Activated naive CD8-positive, alpha-beta T cell treated with anti-CD3 and anti-CD28 coated beads, Interleukin-2, amount 10 ng/mL, durations not matched to agents 7 days and 5 days (primary cell): ENCODE measurements at places on chromosomes 3 and 15. TPM values are rescaled to one million over a fixed set of nuclear protein-coding genes. Genes with fewer than 3 reads are reported as not detected.

DNA sequence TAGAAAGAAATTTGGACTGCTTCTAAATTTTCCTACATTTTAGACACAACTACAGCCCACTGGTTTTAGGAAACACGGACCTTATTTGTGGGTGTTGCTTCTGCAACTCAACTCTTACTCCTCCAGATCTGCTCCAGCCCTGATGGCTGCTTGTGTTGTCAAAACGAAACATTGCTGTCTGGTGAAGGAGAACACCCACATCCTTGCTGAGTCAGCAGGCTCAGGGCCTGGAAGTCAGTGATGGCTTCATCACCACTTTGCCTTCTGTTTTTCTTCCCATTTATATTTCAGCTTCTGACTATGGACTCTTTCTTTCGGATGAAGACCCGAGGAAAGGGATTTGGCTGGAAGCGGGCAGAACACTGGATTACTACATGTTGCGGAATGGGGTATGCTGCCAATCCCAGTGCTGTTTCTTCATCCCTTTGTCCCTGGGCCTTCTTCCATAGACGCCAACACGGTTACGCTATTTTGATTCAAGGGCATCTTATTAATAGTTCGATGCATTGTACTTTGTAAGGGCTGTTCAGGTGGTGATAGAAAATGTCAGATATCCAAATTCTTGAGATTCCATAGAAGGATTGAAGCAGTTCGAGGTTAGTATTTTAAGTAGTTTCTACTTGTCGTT is 392.6 kb upstream of the TPM1 start:
- DNase-seq: no peak

GRCh38 chr3:157160658-157161424 is 894 bp upstream of the CCNL1 start:
- DNase-seq: no peak

GRCh38 chr15:37872661-37873060 is 61.8 kb upstream of the TMCO5A start:
- DNase-seq: no peak

DNA sequence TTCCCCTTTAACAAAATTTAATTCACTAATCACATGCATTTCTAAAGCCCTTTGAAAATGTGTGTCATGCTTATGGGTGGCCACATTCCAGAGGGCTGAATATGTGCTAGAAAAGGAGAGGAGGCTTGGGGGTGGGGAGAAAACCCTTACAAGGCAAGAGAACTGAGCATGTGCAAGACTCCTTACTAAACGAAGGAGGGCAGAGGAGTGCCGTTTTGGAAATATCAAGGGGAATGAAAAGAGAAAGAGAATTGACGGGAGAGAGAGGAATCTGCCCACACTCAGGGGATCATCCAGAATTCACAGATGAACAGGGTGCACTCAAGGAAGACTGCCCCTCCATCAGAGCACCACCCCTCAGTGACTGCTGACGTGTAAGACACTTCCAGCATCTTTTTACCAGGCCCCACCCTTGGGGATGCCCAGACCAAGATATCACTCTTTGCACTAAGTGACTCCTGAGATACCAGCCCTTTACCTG is 37.9 kb upstream of the TSC22D2 start:
- DNase-seq: no peak

The GYG1 gene
- 49.3 TPM for total RNA-seq

The GOLGA8R gene
- 35.4 TPM for total RNA-seq

The ST3GAL6 gene
- total RNA-seq: 0.69 TPM

DNA sequence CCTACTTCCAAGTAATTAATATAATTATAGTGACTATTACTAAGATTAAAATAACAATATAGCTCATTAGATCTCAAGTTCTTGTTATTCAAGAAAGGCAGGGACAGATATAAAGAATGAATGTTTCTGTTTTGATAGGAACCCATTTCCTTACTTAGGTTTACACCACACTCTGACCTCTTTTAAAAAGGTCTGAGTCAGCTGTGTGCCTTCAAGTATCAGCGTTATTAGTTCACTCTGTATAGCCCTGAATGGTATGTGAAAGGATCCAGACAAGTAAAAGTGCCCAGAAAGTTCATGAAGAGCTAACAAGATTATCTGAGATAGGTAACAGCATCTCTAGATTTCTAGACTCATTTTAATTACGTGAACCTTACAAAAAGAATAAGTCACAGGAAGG is 28.9 kb downstream of the PDCD10 start:
- no peak for DNase-seq

DNA sequence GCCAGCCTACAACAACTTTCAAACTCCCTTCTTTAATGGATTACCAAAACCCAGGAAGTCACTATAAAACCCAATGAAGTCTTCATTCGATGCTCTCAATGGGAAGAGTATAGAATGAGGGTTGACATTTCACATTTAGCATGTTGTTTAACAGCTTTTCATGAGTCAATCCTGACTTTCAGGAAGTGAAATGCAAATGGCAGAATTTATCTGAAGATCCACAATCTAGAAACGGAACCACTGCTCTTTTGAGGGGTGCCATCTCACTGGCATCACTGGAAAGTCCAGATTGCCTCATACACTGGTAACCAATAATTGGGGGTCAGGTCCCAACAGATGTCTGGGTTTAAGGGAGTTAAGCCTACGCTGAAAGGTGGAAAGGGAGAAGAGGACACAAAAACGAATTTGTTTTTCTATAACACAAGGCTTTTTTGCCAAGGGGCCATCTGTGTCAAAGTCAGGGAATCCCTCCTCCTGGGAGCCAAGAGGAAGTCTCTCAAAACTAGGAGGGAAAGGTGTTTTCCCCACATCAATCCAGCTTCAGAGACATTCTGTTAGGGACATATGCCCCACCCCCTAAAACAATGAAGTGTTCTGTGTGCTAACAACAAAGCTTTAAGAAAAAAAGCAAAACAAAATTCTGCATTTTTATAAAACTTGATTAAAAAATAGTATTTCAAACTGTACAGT is 12.0 kb upstream of the ATP1B3 start:
- no peak for DNase-seq

GRCh38 chr15:39479911-39480310 is 101.0 kb upstream of the THBS1 start:
- DNase-seq: no peak

- no peak for DNase-seq
Measured at GRCh38 chr3:106688464-106688863, 688.8 kb upstream of the CCDC54 start.

The LOXL1 gene
- 8.8 TPM for total RNA-seq

DNA sequence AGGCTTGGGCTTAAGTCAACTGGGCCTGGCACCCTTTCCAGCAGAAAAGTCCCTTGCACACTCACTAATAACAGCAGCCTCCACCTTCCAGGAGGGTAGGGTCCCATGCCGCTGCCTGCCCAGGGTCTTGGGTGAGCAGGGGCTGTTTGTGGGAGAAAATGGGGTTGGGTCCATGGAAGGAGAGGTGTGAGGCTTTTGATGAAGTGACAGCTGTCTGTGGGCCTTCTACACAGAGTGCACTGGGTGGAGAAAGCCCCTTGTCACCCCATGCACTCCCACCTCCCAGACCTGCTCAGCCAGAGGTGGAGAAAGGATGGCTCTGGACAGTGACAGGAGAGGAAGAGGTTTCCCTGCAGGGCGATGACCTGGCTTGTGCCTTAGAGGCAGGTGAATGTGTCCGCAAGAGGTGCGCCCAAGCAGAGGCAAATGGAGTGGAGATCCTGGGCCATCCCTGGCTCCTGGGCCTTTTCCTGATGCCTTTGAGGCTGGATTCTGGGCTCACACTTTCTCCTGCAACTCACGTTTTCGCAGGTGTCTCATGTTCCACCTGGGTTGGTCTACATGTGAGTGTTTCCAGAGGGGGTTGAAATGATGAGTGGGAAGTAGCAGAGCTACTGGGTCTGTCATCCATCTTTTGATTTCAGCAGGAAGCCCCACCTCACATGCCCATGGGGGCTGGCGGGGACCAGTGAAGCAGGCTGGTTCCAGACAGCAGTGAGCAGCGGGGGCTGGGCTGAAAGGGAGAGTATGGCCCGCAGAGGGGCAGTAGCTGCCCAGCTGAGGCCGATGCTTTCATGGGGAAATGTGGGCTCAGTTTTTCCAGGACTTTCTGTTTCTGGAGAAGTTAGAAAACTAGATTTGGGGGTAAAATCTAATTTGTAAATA is 85.2 kb upstream of the PRR23E start:
- DNase-seq: no peak

- no peak for DNase-seq
Measured at GRCh38 chr3:175585898-175586297, 726.8 kb downstream of the NAALADL2 start.

The MEGF11 gene
- total RNA-seq: not detected

- no peak for DNase-seq
Measured at GRCh38 chr15:98003996-98004395, 43.5 kb downstream of the ARRDC4 start.

DNA sequence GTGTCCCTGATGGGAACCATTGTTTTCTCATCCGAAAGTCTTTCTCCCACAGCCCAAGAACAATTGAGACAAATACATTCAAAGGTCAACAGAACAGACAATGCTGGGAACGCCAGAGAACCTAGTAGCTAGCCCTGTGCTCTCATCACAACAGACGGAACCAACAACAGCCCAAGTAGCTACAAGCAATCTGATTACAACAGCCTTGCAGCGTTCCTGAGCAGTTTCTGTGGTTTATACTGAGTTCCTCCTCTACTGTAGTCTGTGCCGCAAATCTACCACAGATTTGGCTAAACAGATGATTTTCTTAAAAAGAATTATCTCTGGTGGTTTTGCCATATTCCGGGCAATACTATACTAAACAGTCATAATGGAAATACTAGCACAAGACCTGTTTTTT is 435.6 kb downstream of the MECOM start:
- no peak for DNase-seq

DNA sequence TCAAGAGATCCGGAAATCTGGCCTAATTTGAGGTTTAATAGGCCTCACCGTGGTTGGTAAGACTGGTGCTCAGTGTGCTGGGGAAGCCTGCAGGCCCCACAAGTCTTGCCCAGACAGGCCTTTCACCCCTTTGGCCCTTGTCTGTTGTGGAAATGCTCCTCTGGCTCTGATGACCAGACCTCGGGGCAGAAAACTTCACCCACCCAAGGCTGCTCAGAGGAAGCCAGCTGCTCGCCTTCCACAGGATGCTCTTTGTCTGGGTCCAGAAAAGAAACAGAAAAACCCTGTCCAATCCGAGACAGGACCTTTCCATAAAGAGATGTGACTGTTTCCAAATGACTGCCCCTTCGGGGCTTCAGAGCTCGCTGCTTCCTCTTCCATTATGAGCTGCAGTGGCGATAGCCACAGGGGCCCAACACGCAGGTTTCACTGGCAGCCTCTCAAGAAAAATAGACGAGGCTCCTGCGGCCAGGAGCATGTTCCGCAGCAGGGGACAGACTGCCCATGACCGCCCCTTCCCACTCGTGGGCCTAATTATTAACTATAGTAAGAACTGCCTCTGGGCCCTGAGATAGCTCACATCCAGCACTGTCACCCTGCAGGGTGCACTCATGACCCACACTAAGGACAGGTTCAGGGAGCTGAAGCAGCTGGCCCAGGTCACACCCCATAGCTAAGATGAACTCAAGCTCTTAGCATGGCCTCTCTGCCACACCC is 6.8 kb upstream of the SNX22 start:
- no peak for DNase-seq

GRCh38 chr15:64902863-64903262 is 8.8 kb upstream of the ANKDD1A start:
- no peak for DNase-seq

DNA sequence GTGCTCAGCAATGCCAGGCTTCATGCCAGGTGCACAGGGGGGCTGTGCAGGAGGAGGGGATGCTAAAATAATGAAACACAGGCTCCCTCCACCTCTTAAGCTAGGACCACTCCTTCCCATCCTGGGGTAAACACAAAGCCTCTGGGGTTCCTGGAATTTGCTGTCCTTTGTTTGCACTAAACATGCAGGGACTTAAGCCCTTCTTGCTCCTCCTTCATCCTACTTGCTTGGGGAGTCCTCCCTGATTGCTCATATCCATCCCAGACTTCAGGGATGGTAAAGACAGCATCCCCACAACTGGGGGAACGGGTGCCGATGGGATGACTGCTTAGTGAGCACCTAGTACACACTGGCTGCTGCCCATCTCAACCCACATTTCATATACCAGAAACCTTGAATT is 5.1 kb downstream of the LINGO1 start:
- no peak for DNase-seq

DNA sequence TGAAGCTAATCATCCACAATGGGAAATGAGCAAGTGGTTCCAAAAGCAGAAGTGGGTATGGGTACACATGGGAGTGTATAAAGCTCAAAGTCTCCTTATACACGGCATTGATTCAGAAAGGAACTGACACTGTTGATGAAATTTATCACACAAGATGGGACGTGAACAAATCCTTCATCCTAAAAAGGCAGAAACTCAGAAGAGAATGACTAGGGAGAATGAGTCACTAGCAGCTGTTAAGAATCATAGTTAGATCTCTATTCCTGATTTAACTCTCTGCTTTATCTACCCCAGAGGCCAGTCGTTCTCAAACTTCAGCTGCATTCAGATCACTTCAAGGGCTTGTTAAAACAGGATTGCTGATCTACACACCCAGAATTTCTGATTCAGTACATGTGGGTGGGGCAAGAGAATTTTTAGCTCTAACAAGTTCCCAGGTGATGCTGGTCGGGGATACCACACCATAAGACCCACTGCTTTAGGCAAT is 97.7 kb upstream of the PHLDB2 start:
- no peak for DNase-seq

GRCh38 chr3:71509066-71509465 is 74.5 kb downstream of the FOXP1 start:
- no peak for DNase-seq

The GOLGA8T gene
- total RNA-seq: 1.5 TPM

DNA sequence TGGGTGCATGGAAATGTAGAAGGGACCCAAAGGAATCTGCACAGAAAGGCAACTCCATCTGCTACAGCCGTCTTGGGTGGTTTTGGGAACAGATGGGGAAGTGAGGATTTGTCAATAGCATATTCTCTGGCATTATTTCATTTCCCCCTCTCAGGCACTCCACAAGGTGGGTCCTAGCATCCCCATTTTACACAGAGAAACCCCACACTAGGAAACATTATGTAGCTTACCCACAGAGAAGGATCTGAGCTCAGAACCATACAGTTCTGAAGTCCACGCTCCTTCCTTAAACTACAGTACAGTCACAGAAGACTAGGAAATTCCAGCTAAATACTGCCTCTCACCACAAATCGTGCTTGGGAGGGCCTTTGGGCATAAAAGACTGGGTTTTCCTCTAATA is 61.2 kb upstream of the CTNNB1 start:
- DNase-seq: no peak

- no peak for DNase-seq
Measured at GRCh38 chr3:65576966-65577365, 461.8 kb downstream of the MAGI1 start.
